NCI-H1048 (cell line): ENCODE measurements at places on chromosomes 5 and 9.

DNA sequence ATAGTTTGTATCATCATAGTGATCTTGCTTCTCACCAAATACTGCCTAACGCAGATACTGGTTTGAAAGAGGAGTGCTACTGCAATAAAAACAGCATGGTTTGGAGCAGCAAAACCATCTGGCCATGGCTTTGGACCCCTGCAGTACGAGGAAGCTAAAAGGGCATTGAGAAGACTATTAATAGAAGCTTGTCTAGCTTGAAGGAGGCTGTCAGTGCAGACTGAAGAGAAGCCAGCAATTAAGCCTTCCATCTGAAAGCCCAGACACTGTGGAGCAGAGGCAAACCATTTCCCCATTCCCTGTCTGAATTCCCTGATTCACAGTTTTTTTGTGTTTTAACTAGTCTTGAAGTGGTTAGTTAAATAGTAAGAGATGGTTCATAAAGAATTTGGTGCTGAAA lies 281.6 kb downstream of the PTPRD start:
- DNase-seq: no peak

- no peak for DNase-seq
Measured at GRCh38 chr5:172973931-172974330, 9.6 kb upstream of the ATP6V0E1 start.

DNA sequence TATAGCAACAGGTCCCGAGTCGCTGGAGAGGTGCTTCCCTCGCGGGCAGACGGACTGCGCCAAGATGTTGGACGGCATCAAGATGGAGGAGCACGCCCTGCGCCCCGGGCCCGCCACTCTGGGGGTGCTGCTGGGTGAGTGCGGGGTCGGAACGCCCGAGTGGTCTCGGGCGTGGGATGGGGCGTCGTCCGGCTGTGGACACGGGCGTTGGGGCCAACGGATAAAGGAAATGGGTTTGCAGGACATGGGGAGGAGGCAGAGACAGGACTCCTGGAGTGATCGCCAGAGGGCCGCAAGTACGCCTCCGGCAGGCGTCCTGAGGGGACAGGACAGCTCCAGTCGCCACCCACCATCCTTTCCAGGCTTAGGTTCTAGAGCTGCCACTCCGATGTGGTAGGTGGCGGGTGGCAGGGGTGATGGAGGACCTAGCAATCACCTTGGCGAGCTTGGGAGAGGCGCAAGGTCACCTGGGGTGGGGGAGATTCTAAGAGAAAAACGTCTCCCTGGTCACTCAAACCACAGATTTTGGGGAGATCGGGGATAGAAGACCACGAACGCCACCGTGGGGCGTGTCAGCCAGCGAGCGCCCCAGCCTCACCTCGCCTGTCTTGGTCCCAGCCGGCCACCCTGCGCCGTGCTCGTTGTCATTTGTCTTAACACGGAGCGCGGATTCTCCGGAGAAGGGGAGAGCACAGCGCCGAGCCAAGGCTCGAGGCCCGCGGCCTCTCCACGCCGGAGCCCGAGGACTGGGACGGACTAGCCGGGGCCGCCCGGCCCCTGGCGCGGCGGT lies 922 bp downstream of the LMX1B start:
- no peak for DNase-seq

- no peak for DNase-seq
Measured at GRCh38 chr5:172624083-172624995, 16.7 kb upstream of the NEURL1B start.

- DNase-seq: no peak
Measured at GRCh38 chr5:140549237-140550144, 2.0 kb downstream of the EIF4EBP3 start.

DNA sequence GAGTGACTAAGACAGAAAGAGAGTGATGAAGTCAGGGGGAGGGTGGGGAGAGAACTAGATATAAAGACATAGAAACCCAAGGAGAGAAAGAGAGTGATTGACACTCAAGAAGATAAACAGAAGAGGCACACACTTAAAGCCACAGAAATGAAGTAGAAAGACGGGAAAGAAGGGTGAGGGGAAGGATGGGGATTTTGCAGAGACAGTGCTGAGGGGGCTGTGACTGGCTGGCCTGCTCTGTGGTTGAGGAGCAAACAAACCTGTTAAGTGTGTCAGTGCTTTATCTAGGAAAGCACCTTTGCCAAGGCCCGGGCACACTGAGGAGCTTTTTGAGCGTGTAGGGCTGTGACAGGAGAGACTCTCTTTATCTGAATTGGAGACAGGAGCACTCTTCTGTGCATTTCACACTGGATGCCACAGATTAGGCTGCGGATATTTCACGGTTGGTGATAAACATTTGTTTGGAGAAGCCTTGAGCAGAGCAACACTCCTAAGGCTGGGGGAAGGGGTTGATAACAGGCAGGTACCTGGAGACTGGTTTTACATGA lies 109.1 kb downstream of the DOCK2 start:
- DNase-seq: no peak

- DNase-seq: no peak
Measured at GRCh38 chr5:6686915-6687409, 26.3 kb upstream of the TENT4A start.

GRCh38 chr5:55154873-55155272 lies 5.1 kb upstream of the GPX8 start:
- no peak for DNase-seq

DNA sequence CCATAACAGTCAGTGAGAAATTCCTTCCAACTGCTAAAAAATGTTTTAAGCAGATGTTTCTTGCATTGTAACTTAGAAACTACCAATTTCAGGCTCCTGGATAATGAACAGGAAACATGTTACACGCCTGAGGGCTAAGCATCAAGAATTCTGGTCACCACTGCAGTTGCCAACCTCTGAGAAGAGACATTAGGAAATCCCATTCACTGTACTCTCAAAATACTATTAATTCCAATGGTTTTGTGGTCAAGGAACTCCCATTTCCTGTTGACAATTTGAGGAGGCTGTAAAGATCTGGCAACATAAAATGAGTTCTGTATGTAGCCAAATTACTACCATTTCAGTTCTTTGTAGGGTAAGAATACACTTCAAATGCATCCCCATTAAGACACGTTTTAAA lies 456.0 kb upstream of the MEF2C start:
- DNase-seq: no peak

- no peak for DNase-seq
Measured at GRCh38 chr5:181217111-181217802, 5.8 kb upstream of the TRIM41 start.

- DNase-seq: no peak
Measured at GRCh38 chr5:88876714-88877113, 6.3 kb downstream of the MEF2C start.
